ENCODE measurements at places on chromosomes 4 and X.

DNA sequence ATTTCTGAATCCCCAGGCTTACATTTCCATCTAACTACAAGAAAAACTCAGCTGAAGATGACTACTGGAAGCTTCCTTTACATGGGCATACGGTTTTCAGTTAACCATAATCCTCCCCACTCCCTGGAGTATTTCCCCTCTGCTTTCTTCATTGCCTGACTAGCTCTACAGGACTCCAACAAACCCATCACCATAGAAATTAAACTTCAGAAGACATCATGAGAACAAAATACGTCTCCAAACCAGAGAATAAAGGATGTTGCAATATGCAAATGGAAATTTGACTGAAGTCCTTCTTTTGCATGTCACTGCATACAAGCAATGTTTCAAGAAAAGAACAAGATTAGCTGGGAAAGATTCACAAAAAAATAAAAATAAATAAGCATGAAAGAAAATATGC, 170.2 kb upstream of the PCDH18 start:
- no peak for DNase-seq

DNA sequence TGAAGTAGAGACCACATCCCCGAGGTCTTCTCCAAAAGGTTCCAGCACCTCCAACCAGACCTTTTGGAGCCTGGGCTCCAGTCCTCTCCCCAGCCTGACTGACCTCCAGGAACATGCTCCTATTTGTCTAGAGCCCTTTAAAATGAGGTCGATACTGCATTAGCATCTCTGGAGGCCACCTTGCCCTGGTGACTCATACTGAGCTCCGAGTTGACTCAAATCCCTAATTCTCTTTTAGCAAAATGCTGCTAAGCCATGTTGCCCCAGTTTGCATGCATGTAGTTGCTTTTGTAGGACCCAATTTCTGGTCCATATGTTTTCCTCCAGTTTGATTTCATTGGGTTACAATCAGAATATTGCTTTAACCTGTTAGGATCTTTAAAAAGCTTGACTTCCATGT, 43.5 kb upstream of the CITED1 start:
- DNase-seq: no peak

DNA sequence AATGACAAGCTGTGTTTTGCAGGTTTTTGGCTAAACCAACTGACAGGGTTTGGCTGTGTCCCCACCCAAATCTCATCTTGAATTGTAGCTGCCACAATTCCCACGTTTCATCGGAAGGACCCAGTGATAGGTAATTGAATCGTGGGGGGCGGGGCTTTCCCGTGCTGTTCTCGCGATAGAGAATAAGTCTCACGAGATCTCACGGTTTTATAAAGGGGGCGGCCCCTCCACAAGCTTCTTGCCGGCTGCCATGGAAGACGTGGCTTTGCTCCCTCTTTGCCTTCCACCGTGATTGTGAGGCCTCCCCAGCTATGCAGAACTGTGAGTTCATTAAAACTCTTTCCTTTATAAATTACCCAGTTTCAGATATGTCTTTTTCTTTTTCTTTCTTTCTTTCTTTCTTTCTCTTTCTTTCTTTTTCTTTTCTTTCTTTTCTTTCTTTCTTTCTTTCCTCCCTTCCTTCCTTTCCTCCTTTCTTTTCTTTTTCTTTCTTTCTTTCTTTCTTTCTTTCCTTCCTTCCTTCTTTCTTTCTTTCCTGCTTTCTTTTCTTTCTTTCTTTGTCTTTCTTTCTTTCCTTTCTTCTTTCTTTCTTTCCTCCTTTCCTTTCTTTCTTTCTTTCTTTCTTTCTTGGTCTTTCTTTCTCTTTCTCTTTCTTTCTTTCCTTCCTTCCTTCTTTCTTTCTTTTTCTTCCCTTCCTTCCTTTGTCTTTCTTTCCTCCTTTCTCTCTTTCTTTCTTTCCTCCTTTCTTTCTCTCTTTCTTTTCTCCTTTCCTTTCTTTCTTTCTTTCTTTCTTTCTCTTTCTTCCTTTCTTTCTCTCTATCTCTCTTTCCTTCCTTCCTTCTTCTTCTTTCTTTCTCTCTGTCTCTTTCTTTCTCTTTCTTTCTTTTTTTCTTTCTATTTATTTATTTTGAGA, 54.8 kb downstream of the SHOX start:
- DNase-seq: no peak

GRCh38 chr4:107896646-107897045, 34.7 kb upstream of the CYP2U1 start:
- no peak for DNase-seq

DNA sequence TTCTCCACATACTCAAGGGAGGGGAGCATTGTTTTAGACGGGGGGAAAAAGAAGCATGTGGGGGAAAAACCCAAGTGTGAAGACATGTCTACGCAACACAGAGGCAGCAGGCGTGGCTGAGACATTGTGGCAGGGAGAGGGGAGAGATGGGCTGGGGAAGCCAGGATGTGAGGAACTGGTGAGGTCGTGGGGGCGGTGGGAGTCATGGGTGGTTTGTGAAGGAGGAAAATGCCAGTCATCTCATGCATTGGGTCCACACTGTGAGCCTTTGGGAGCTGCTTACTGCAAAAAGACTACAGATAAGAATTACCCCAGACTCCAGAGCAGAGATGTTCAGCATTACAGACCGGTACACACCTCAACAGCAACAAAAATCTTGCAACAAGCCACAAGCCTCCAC, 2.1 kb downstream of the JAKMIP1 start:
- no peak for DNase-seq

DNA sequence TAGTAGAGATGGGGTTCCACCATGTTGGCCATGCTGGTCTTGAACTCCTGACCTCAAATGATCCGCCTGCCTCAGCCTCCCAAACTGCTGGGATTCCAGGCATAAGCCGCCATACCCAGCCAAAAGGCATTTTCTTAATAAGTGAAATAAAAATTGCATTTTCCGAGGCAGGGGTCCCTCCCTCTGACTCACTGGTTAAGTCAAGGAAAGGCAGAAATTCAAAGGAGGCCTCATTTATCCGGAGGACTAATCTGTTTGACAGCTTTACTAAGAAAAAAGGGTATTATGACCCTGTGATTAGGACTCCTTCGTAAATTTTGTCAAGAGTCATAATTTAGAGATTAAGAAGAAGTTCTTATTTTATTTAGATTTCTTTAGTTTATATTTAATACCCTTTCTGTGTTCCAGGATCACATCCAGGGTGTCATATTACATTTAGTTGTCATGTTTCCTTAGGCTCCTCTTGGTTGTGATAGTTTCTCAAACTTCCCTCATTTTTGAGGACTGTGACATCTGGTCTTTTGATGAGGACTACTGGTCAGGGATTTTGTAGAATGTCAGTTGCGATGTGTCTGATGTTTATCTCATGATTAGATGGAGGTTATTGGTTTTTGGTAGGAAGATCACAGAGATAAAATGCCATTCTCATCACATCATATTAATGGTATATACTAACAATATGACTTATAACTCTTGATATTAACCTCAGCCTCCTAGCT, 753.7 kb upstream of the AMOT start:
- DNase-seq: no peak

GRCh38 chr4:159105761-159106243, 2.9 kb downstream of the RAPGEF2 start:
- DNase-seq: no peak

GRCh38 chr4:153255233-153255632, 51.0 kb downstream of the TRIM2 start:
- no peak for DNase-seq

DNA sequence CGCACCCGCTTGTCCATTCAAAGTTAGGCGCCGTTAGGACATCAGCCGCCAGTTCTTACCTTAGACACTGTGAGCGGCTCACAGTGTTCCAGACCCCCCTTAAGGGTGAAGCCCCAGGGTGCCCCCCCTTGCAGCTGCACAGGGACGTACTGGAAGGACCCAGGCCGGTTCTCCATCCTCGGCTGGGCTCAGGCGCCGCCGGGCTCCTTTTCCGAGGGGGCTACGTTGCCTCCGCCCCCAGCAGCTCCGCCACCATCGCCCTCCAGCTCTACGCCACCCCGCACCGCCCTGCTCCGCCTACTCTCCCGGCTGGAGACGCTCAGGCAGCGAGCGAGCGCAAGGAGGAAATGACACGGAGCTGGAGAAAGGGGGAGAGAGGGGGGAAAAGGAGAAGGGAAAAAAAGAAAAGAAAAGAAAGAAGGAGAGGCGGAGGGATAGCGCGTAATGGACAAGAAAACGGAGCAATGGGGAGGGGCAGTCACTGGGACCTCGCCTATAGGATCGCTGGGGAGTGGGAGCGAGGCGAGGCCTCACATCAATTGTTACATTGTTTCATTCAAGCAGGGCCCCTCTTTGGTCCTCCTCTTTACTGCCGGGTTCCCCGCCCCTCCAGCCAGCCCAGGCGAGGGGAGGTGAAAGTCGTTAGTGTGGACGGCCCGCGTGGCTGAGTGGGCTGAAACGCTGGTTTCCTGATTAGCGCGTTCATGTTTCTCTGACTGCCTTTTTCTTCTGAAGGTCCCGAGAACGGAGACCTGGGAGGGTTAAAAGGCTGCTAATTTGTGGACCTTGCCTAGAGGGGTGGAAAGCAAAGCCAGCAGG, at the start of gene SHROOM4:
SHROOM4 (minus strand) TSS at position 352 of the 819 bp plus-strand sequence; CDS start at position 176, 176 bp downstream.
- DNase-seq: peak; percentile 35

DNA sequence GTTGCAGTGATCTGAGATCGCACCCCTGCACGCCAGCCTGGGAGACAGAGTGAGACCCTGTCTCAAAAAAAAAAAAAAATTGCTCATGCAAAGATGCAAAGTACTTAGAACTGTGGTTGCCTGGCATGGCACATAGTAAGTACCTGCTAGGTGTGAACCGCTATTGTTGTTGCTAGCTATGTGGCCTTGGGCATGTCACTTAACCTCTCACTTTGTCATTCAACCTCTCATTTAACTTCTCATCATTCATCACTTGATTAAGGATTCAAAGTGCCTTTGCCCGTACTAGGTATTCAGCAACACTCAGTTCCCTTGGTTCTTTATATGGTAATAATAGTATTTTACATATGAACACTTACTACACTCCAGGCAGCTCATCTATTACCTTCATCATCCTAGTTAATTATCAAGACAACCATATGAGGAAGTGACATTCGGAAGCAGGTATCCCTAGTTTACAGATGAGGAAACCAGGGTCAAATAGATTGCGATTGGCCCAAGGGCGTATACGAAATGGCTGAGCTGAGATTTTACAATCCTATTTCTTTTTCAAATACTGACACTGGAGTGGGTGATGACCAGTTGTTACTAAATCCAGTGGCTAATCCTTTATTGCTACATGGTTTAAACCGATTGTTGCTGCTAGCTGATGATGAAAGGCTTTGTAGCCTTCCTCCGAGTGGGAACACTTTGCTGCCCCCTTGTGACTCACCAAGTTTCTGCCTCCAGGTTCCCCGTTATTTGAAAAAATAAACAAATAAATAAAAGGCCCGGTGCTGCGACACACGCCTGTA, 28.8 kb upstream of the SOWAHD start:
- DNase-seq: no peak

DNA sequence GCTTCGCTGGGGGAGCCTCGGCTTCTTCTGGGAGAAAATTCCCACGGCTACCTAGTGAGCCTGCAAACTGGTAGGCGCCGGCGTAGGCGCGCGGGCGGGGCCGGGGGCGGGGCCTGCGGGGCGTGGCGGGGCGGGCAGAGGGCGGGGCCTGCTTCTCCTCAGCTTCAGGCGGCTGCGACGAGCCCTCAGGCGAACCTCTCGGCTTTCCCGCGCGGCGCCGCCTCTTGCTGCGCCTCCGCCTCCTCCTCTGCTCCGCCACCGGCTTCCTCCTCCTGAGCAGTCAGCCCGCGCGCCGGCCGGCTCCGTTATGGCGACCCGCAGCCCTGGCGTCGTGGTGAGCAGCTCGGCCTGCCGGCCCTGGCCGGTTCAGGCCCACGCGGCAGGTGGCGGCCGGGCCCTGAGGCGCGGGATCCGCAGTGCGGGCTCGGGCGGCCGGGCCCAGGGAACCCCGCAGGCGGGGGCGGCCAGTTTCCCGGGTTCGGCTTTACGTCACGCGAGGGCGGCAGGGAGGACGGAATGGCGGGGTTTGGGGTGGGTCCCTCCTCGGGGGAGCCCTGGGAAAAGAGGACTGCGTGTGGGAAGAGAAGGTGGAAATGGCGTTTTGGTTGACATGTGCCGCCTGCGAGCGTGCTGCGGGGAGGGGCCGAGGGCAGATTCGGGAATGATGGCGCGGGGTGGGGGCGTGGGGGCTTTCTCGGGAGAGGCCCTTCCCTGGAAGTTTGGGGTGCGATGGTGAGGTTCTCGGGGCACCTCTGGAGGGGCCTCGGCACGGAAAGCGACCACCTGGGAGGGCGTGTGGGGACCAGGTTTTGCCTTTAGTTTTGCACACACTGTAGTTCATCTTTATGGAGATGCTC, at the start of gene HPRT1:
HPRT1 (plus strand) TSS at position 161 of the 857 bp plus-strand sequence; CDS start at position 308, 147 bp downstream.
- peak; percentile 71 for DNase-seq

- DNase-seq: no peak
Observed at GRCh38 chr4:164313853-164314252, 440.1 kb upstream of the SMIM31 start.

GRCh38 chrX:136692271-136692670, 44.3 kb downstream of the CD40LG start:
- DNase-seq: no peak

GRCh38 chr4:180789929-180790328, 1453.3 kb upstream of the TENM3 start:
- no peak for DNase-seq

GRCh38 chrX:95974890-95975289, 709.8 kb upstream of the DIAPH2 start:
- DNase-seq: no peak

- no peak for DNase-seq
Observed at GRCh38 chr4:19686456-19686855, 565.2 kb upstream of the SLIT2 start.

- no peak for DNase-seq
Observed at GRCh38 chr4:105092356-105092755, 54.3 kb upstream of the TET2 start.

- no peak for DNase-seq
Observed at GRCh38 chr4:99165978-99166377, 21.9 kb upstream of the ADH4 start.

DNA sequence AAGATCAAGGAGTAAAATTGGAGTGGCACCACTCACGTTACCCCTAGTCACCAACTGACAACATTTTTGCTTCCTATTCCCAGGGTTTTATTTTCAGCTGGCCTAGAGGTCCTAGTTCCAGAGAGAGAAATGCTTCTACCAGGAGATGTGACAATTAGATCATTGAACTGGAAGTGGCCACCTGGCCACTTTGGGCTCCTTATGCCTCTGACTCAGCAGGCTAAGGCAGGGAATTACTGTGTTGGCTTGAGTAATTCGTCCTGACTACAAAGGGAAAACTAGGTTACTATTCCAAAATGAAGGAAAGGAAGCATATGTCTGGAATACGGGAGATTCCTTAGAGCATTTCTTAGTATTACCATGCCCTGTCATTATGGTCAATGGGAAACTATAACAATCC, 831.6 kb upstream of the NDST4 start:
- no peak for DNase-seq

All from occipital lobe (tissue), 3 donors.